Spleen (tissue), 13 donors: ENCODE measurements at places on chromosomes 7 and 10. TPM values are rescaled to one million over a fixed set of nuclear protein-coding genes. Genes with fewer than 3 reads are reported as not detected.

The GTF2IRD1 gene
- 3.1 TPM for polyA plus RNA-seq

The ZKSCAN1 gene
- 10.6 TPM for polyA plus RNA-seq

The SLC13A1 gene
- polyA plus RNA-seq = not detected

The JAKMIP3 gene
- polyA plus RNA-seq = 0.13 TPM

The GPR141 gene
- polyA plus RNA-seq = 1.0 TPM

The ARHGAP22 gene
- 1.9 TPM for polyA plus RNA-seq

The PLEKHS1 gene
- polyA plus RNA-seq = 0.07 TPM

The SGCE gene
- polyA plus RNA-seq = 12.3 TPM

The GNG11 gene
- 36.0 TPM for polyA plus RNA-seq

The CEP41 gene
- polyA plus RNA-seq = 4.4 TPM
